ENCODE measurements at places on chromosomes 7 and 10.

GRCh38 chr10:1158066-1158465 is 101.9 kb downstream of the WDR37 start:
- no peak for DNase-seq

DNA sequence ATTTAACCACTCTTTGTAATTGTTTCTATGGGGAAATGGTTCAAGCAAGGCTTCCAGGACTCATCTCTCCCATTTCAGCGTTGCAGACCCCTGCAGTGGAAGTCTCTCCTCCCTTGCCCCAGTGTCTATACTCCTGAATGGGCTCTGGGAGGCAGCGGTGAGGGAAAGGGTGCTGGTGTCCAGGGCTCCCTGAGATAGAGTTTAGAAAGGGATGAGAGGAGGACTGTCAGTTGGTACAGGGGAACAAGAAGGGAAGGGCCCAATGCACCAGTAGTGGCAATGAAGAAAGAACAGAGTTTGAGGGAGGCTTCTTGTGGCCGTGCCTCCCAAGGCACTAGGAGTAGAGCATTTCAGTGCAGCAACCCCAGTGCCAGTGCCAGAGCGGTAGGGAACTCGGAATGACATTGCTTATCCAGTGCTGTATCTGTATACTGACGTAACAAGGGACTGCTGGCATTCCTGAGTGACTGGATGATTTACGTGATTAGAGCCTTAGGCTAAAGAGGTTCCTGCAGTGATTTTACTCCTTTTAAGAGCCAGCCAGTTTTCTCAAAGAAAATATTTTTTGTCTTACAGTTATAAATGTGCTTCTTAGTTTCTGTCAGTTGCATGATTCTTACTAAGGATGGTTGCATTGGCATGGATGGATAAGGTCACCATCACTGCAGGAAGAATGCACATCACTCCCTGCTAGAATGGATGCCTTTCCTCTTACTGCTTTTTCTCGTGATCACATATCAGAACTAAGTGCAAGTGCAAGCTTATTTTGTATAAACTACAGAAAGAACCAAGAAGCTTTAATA is 28.0 kb downstream of the PRPF18 start:
- no peak for DNase-seq

DNA sequence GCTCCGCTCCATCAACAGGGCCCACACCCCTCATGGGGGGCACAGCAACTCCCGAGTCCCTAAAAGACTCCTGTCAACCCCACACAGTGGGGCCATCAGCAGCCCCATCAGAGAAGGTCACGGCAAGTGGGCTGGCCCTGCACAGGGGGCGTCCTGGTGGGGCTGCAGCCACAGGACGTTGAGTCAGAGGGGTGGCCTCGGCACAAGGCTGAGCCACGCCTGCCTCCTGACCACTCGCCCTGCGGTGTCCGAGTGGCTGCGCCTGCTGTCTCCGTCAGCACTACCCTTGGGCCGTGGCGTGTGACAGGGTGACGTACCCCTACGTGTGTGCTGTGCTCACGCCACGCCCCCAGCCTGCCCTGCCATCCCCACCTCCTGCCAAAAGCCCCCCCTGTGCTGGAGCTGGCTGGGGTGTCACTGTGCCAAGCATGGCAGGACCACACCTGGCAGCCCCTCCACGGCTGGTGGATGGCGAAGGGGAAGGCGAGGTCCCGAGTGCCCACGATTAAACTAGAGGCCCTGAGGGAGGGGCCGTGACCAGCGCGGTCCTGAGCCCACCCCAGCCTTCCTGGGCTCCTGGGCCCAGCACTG is 26.0 kb upstream of the NKX6-2 start:
- no peak for DNase-seq

DNA sequence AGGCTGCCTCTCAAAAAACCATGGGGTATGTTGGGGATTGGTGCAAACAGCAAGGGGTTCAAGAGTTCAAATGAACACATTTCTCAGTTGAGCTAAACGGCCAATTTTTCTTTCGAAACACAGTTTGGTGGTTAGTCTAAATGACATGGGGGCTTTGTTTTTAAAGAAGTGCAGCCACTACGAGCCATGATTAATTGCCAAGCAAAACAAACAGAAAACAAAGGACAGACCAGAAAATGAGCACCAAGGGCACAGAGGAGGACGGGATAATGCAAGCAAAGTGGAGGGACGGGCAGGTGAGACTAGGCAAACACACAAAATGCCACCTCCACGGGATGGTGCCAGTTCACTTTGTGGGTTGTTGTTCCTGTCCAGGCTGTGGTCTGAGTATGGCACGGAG is 64.5 kb upstream of the PDLIM1 start:
- DNase-seq = no peak

GRCh38 chr7:149286811-149287400 is 24.9 kb downstream of the ZNF783 start:
- DNase-seq = peak; percentile 15

- no peak for DNase-seq
These were observed 549.4 kb upstream of the C7orf33 start for GRCh38 chr7:148041156-148041555.

DNA sequence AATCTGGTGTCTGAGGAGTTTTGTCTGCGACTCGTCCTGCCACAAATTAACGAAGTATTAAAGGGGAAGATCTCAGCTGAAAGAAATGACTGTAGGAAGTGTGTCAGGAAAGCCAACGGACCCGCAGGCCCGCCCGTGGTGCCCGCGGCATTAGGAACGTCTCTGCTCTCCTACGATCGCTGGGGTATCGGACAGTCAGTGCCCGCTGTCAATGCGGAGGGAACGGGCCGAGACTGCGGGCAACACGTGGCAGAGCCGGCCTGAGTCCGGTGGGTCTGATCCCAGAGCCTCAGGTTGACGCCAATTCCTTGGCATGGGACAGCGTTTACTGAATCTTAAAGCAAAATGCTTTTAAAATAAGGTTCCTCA is 128.7 kb downstream of the KBTBD2 start:
- no peak for DNase-seq

- no peak for DNase-seq
These were observed 596.6 kb upstream of the CELF2 start for GRCh38 chr10:10421071-10421470.

DNA sequence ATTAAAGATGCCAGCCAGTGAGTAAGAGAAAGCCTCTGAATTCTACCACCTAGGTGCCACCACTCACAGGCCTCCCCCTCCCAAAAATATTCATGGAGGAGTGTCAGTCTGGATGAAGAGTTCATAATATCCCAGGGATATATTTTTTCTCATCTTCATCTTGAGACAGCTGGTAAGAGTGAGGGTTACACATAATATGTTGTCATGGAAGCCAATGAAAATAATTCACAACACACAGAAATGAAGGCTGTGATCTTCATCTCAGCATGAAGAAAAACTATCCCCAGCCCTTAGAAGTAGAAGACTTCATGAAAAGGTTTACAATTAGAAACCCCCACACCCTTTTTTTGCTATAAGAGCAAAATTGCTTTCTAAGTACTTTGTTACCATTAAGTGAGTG is 175.6 kb downstream of the DNAH11 start:
- DNase-seq = no peak

All from CD4-positive, alpha-beta T cell treated with Interleukin-6 for 4 hours (primary cell).